Stimulated activated CD4-positive, alpha-beta T cell treated with anti-CD3 and anti-CD28 coated beads, Interleukin-4, amount 100 ng/mL, for 1 hour (primary cell): ENCODE measurements at places on chromosomes 12 and 14.

- DNase-seq, result no peak
Measured at GRCh38 chr14:22546722-22547071, 42.3 kb downstream of the DAD1 start.

DNA sequence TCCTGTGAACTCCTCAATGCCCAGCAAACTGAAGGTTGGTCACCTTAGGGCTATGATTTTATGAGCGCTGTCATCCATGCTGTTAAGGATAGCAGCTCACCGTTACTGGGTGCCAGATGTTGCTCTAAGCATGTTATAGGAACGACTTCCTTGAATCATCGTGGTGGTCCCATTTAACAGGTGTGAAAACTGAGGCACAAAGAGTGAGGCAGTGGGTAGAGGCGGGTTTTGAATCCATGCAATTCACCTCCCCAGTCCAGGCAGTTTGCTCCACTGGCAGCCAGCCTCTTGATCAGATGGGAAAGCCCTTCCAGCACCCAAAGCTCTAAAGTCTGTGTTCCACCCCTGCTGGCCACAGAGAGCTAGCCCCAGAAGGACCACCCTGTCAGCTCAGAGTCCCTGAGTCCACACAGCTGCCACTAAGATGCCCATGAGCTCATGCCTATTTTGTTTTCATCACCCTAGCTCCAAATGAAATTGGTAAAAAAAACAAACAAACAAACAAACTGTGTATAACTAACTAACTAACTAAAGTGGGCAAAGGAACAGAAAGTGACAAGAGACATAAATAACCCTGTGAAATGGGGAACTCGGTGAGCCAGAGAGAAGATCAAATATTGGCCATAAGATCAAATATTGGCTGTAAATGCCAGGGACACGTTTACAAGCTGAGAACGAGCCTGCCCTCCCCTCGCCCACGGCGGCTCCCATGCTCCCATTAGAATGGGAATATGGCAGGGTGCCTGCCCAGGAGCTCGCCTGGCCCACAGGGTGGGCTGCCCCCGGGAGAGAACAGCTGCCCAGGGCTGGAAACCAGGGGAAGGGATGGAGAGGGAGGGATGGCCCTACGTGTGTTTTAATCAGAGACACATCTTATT is 72.3 kb upstream of the RFLNA start:
- no peak for DNase-seq

DNA sequence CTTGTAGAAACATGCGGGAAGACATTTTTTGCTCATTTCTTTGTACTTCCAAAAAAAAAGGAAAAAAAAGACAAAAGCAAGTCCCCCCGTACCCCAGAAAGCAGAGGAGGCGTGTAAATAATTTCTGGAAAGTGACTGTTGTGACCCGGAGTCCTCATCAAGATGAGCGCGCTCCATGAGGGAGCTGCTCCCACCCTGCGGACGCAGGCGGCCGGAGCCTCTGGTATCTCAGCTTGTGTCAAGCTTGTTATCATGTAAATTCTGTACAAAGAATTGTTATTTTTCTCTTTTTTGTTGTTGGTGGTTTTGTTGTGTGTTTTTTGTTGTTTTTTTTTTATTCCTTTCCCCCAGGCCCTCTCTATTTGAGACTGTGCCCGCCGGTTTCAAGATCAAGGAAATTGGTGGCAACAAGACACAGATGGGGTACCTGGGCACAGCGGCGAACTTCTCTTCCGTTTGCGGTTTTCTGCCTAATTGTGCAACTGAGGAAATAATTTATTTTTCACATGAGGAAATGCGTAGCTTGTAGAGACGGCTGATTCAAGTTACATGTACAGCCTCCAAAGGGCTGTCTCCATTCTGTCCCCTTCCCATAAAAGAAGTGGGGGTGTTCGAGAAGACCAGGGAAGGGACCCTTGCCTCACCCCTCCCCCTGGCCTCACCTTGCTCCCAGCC is 27.0 kb downstream of the HPD start:
- no peak for DNase-seq

GRCh38 chr12:109267361-109267760 is 41.7 kb downstream of the FOXN4 start:
- no peak for DNase-seq

DNA sequence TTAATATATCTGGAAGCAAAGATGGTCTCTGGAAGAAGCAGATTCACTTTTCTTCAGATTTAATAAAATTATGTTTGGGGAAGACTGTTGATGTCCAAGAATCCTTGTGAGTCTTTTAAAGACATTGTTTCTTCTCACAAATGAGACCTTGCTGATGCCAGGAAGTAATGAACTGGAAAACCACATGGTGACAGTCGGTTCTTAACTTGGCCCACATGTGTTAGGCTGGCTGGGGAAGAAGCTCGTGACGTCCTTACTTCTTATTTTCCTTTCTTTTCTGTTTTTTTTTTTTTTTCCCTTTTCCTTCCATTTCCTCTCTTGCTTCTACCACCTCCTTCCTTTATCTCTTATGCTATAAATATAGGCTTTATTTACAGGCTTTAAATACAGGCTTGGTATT is 950.2 kb downstream of the BCL11B start:
- DNase-seq, result no peak

DNA sequence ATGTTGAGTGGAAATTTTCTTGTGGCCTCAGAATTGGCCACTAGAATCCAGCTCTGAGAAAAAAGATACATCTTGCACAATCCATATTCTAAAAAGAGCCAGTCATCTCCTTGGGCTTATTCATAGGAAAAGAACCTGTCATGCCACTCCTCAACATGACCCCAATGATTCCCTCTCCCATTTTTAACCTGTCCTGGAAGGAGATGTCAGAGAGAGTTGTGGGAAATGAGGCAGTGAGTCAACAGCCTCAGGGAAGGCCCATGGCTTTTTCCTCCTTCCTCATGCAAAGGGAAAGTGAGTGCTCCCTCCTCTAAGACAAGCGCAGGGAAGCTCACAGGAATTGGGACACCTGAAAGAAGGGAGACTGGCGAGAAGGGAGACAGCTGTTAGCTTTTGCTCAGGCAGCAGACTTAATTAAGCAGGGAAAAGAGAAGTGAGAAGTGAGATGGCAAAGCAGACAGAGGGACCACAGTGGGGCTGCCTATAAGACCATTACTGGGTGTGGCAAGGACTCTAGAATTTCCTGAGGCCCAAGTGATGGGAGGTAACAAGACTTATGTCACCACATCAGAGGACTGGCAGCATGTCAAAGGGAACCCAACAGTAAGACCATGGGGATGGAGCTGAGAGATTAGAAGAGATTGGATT is 10.2 kb upstream of the DHRS7 start:
- no peak for DNase-seq

- DNase-seq, result no peak
Measured at GRCh38 chr12:78797196-78797931, 67.2 kb upstream of the SYT1 start.

DNA sequence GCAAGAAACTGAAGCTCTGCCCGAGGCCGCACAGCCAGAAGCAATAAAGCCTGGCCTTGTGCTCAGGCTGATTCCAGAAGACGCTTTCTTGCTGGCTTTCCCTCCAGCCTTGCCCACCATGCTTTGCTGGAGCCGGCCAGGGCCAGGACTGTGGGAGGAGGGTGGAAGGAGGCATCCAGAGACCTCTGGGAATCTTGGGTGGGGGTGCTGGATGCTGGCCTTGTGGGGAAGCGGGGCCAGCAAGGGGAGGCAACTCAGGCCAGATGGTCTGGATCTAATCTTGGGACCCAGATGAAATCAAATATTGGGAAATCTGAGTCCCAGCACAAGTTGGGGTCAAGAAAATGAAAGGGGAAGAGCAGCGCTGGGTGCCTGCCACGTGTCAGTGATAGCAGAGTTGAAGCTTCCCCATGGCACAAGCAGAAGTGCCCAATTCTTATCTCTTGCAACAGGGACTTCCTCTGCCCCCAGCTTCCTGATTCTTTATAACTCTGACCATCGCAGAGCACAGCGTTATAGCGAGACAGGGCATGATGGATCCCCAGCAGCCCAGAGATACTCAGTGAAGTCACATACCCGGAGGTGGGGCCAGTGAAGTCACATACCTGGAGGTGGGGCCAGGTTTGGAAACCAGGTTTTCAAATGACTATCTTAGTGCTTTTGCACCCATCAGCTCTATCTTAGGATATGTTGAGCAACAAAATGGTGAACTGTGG is 6.4 kb upstream of the RABGGTA start:
- DNase-seq, result peak; percentile 19

GRCh38 chr12:108495054-108495453 is 20.0 kb upstream of the FICD start:
- DNase-seq, result no peak
